Activated gamma-delta T cell (primary cell): ENCODE measurements at places on chromosomes 11 and 22.

DNA sequence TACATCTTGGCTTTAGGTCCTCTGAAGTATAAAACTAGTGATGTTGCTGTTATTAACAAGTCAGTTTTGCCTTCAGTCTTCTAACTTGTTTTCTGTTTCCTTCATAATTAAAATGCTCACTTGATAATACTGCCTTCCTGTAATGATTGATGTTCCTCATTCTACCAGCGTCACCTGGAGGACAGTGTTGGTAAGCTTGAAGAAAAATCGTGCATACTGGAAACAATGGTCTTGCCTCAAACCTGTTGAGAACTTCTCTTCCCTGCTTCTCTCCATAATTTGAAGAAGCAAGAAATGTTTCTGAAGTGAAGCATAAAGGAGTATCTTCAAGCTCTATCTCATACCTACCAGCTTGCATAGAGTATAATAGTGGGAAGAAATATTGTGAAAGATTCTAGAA, 3.0 kb downstream of the YWHAH start:
- DNase-seq, result no peak

- DNase-seq, result no peak
Observed at GRCh38 chr22:36391638-36392037, 3.9 kb upstream of the MYH9 start.

DNA sequence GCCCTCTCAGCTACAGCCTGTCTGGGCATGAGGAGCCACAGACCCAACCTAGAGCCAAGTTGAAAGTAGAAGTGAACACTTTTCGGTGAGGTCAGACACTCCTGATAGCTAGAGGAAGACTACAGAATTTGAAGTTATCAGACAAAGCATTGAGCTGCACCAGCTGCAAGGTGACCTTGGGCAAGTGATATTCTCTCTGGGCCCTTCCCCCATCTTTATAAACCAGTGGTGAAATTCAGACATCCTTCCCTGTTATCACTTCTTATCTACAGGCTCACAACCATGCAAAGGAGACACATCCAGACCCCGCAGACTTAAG, 8.0 kb upstream of the PMM1 start:
- no peak for DNase-seq

- no peak for DNase-seq
Observed at GRCh38 chr11:100684101-100685065, 2.7 kb upstream of the ARHGAP42 start.

- no peak for DNase-seq
Observed at GRCh38 chr11:109241988-109242536, 179.9 kb upstream of the C11orf87 start.

DNA sequence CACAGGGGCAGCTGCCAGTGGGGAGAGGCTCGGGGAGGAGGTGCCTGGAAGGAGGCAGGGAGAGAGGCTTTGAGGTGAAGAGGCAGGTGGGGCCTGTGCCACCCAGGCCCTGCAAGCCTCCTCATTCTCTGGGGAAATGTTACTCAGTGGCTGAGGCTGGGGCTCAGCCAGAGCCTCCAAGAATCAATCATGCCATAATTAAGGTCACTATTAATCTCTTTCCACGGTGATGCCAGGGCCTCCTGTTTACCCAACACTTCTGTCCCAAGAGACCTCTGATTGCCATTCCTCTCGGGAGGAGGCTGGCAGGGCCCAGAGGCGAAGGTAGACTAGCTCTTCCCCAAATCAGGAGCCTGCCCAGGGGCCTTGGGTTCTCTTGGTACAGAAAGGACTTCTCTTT, 38.4 kb downstream of the GDPD5 start:
- DNase-seq, result no peak
